Stomach (tissue), 19 donors: ENCODE measurements at places on chromosomes 11 and 22. TPM values are rescaled to one million over a fixed set of nuclear protein-coding genes. Genes with fewer than 3 reads are reported as not detected.

AP1B1 gene
- 33.8 TPM for total RNA-seq

YAP1 gene
- 97.1 TPM for total RNA-seq

FLRT1 gene
- total RNA-seq = 0.73 TPM

POTEH gene
- not detected for total RNA-seq

CSTF3 gene
- 1.8 TPM for total RNA-seq

WBP2NL gene
- not detected for total RNA-seq

RTN3 gene
- 43.1 TPM for total RNA-seq

OR2AG1 gene
- total RNA-seq = not detected

C11orf42 gene
- total RNA-seq = not detected

DNA sequence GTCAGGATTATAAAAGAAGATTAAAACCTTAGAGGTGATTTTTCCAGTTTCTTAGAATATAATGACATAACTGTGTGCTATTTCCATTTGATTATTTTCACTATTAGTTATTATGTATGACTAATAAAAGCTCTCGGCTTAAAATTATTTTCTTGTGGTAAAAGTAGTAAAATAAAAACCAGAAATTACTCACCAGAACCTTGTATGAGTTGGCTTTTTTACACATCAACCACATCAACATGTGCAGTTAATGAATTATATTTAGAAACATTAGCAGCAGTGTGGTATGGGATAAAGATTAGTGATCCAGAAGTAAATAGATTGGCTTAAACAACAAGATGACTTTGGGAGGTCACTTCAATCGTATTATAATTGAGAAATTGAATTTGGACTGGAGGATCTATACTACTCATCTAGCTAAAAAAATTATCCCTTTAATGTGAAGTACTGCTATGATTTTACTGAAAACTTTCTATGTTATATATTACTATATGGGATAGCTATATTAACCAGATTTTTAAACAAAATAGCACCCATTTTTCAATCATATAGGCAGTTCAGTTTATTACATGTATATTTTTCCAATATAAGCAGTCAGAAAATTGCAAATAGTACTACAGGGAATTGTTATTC lies 2.8 kb upstream of the BCO2 start:
- H3K27me3 ChIP-seq = no peaks in the 10 kb centered on the region
- H3K36me3 ChIP-seq = no peaks in the 10 kb centered on the region
- H3K4me3 ChIP-seq = no peak overlapping the region
- no peak for DNase-seq

GRCh38 chr11:76783896-76784813 lies 999 bp downstream of the TSKU start:
- peak overlapping the region; percentile 70 for H3K4me3 ChIP-seq
- DNase-seq = peak; percentile 92
- H3K27me3 ChIP-seq = peaks cover 15% of the 10 kb centered on the region
- peak overlapping the region; percentile 92 for H3K27ac ChIP-seq

GRCh38 chr11:85961930-85962363 lies 106.8 kb downstream of the CCDC83 start:
- peaks cover 93% of the 10 kb centered on the region for H3K36me3 ChIP-seq
- no peak overlapping the region for H3K27ac ChIP-seq
- DNase-seq = peak; percentile 21
- no peaks in the 10 kb centered on the region for H3K4me1 ChIP-seq

- no peaks in the 10 kb centered on the region for H3K4me1 ChIP-seq
- no peaks in the 10 kb centered on the region for H3K27me3 ChIP-seq
- DNase-seq = no peak
- peaks cover 89% of the 10 kb centered on the region for H3K36me3 ChIP-seq
- no peak overlapping the region for H3K27ac ChIP-seq
- H3K4me3 ChIP-seq = no peak overlapping the region
These were observed 11.6 kb upstream of the SERPIND1 start for GRCh38 chr22:20762233-20762796.

- DNase-seq = no peak
- no peak overlapping the region for H3K4me3 ChIP-seq
- no peak overlapping the region for H3K27ac ChIP-seq
- H3K36me3 ChIP-seq = no peaks in the 10 kb centered on the region
- no peaks in the 10 kb centered on the region for H3K27me3 ChIP-seq
These were observed 971.4 kb downstream of the BRD1 start for GRCh38 chr22:48856308-48856615.

GRCh38 chr22:44452531-44453420 lies 45.3 kb downstream of the RTL6 start:
- H3K27ac ChIP-seq = no peak overlapping the region
- H3K4me3 ChIP-seq = no peak overlapping the region
- peaks cover 11% of the 10 kb centered on the region for H3K4me1 ChIP-seq
- no peaks in the 10 kb centered on the region for H3K36me3 ChIP-seq

DNA sequence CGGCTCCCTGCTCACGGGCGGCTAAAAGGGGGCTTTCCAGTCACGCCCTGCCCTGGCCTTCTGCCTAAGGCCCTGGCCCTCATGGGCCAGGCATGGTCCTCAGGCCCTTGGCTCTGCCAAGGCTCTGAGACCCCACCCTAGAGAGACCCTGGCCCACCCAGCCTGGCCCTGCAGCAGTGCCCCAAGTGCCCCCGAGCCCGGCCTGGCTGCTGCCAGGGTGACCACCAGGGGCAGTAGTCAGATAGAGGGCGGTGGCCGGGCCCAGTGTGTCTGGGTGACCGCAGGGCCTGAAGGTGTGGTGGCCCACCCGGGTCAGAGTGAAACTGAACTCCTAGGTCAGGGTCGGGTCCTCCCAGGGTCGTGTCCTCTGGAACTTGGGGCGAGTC lies 29.4 kb upstream of the CCDC188 start:
- H3K36me3 ChIP-seq = no peaks in the 10 kb centered on the region
- H3K4me3 ChIP-seq = no peak overlapping the region
- no peaks in the 10 kb centered on the region for H3K4me1 ChIP-seq
- DNase-seq = no peak

DNA sequence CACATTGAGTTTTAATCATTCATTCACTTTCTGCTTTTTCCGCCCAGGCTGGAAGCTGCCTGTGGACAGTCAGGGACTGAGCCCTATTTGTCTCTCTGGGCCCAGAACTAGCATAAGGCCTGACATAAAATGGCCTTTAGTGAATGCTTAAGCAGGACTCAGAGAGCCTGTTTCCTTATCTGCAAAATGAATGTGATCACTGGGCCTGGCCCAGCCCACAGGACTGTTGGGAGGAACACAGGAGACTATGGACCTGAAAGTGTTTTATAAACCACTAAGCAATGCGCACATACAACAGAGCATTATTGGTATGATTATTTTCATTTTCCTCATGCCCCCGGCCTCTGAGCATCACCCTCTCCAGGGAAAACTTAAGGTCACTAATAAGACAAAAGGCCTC lies 3.9 kb upstream of the MYH9 start:
- no peak overlapping the region for H3K4me3 ChIP-seq
- no peak for DNase-seq
- peaks cover 51% of the 10 kb centered on the region for H3K4me1 ChIP-seq
- H3K27ac ChIP-seq = peak overlapping the region; percentile 42

- no peaks in the 10 kb centered on the region for H3K36me3 ChIP-seq
- H3K27me3 ChIP-seq = no peaks in the 10 kb centered on the region
- H3K27ac ChIP-seq = peak overlapping the region; percentile 45
- H3K4me3 ChIP-seq = no peak overlapping the region
- DNase-seq = no peak
- H3K4me1 ChIP-seq = peaks cover 32% of the 10 kb centered on the region
These were observed 82.8 kb upstream of the PLET1 start for GRCh38 chr11:112343368-112344039.

DNA sequence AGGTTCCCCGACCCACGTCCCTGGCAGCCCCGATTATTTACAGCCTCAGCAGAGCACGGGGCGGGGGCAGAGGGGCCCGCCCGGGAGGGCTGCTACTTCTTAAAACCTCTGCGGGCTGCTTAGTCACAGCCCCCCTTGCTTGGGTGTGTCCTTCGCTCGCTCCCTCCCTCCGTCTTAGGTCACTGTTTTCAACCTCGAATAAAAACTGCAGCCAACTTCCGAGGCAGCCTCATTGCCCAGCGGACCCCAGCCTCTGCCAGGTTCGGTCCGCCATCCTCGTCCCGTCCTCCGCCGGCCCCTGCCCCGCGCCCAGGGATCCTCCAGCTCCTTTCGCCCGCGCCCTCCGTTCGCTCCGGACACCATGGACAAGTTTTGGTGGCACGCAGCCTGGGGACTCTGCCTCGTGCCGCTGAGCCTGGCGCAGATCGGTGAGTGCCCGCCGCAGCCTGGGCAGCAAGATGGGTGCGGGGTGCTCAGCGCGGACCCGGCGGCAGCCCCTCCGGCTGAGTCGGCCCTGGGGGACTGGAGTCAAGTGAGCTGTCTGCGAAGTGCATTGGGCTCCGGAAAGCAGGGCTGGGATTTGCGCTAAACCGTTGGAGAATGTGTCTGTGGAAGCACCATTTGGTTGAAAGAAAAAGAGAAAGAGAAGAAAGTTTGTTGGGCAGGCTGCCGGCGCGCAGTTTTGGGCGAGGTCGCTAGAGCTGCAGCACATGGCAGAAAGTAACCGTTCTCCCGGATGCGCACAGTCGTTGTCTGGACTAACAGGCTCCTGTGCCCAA lies at the start of gene CD44:
TSS of gene CD44 (plus strand) at position 229 of the 779 bp plus-strand sequence. CDS start at position 362, 133 bp downstream.
- no peaks in the 10 kb centered on the region for H3K36me3 ChIP-seq
- peak within 1 kb of the TSS; percentile 79 for H3K4me3 ChIP-seq
- peak; percentile 66 for DNase-seq
- peaks cover 32% of the 10 kb centered on the region for H3K4me1 ChIP-seq
- peak within 1 kb of the TSS; percentile 94 for H3K27ac ChIP-seq

DNA sequence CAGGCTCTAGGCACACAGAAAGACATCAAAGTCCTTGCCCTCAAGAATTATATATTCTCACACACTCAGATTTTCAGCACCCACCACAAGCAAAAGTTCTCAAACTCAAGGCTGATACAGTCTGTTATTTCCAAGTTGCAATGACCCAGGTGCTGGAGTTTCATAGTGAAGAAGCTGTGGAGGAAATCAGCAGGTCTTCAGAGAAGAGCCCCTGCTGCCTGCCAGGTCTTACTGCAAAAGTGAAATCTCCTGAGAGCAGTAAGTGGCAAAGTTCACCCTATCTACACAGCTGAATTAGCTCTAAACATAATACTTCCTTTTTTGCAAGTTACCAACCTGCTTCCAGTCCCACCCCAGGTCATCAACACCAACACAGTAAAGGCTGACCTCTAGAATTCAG lies 64.6 kb downstream of the RPL27A start:
- no peak overlapping the region for H3K4me3 ChIP-seq
- H3K36me3 ChIP-seq = peaks cover 4% of the 10 kb centered on the region
- H3K27me3 ChIP-seq = no peaks in the 10 kb centered on the region
- no peak overlapping the region for H3K27ac ChIP-seq

DNA sequence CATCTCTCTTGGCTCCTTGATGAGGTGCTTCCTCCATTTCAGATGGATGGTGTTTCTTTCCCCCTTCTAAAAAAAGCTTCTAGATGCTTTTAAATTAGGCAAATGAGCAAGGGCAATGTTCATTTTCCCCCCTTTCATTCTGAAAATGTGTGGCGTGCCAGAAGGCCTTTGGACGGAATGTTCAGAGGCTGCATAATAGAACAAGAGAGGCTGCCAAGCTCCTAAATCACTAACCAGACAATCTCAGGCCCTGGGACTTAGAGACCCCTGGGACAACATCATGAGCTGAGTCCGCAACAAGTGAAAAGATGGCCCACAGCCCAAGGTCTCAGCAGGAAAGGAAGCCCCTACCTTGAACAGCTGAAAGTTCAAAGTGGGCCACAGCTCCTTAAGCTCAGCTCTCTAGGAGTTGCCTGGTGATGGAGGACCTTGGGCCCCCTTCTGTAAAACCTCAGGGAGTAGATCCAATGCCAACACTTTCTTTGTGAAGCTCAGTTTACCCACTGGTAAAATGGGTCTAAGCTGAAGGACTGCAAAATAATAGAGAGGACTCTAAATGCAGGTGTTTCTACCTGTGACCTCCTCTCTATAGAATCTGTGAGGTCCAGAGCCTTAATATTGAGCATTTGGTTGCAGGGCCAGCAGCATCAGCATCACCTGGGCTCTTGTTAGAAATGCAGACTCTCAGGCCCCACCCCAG lies 144.0 kb downstream of the FBXO7 start:
- DNase-seq = peak; percentile 61
- H3K4me3 ChIP-seq = no peak overlapping the region
- H3K27me3 ChIP-seq = no peaks in the 10 kb centered on the region
- peaks cover 54% of the 10 kb centered on the region for H3K4me1 ChIP-seq

GRCh38 chr22:31282748-31283468 lies 9.4 kb downstream of the PIK3IP1 start:
- no peak overlapping the region for H3K4me3 ChIP-seq
- H3K4me1 ChIP-seq = peaks cover 44% of the 10 kb centered on the region
- H3K27ac ChIP-seq = peak overlapping the region; percentile 34
- no peaks in the 10 kb centered on the region for H3K27me3 ChIP-seq

GRCh38 chr11:22926341-22926740 lies 66.1 kb upstream of the CCDC179 start:
- DNase-seq = no peak
- H3K36me3 ChIP-seq = no peaks in the 10 kb centered on the region
- H3K4me3 ChIP-seq = no peak overlapping the region
- no peaks in the 10 kb centered on the region for H3K27me3 ChIP-seq
- H3K4me1 ChIP-seq = no peaks in the 10 kb centered on the region

DNA sequence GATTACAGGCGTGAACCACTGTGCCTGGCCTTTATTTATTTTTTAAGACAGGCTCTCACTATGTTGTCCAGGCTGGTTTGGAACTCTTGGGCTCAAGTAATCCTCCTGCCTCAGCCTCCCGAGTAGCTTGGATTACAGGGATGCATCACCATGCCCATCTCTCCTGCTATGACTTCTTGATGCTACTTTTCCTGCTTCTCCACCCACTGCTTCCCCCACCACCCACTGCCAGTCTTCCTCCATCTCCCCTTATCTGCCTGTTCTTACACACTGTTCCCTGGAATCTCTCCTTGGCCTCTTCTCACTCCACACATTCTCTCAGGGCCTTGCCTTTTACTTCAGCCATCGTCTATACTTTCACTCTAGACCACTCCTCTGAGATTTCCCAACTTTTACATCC lies 17.3 kb upstream of the TPP1 start:
- H3K4me1 ChIP-seq = peaks cover 45% of the 10 kb centered on the region
- H3K27ac ChIP-seq = peak overlapping the region; percentile 67
- H3K27me3 ChIP-seq = no peaks in the 10 kb centered on the region
- H3K4me3 ChIP-seq = no peak overlapping the region

- DNase-seq = no peak
- no peaks in the 10 kb centered on the region for H3K4me1 ChIP-seq
- no peak overlapping the region for H3K27ac ChIP-seq
- H3K36me3 ChIP-seq = no peaks in the 10 kb centered on the region
These were observed 365.3 kb downstream of the CTTN start for GRCh38 chr11:70763606-70764005.

GRCh38 chr11:83864412-83865057 lies 578.4 kb upstream of the CCDC90B start:
- no peaks in the 10 kb centered on the region for H3K27me3 ChIP-seq
- H3K4me3 ChIP-seq = no peak overlapping the region
- H3K36me3 ChIP-seq = no peaks in the 10 kb centered on the region

DNA sequence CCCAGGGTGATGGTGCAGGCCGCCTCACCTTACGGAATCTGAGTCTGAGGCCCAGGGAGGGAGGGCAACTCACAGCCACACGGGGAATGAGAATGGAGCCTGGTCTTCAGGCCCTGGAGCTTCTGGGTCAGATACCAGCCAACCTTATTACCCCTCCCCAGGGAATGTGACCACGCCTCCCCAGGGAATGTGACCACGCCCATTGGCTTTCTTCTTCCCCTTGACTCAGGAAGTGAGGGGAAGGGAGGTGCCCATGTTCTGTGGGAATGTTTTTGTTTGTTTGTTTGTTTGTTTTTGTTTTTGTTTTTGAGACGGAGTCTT lies 57.5 kb upstream of the RBFOX2 start:
- H3K36me3 ChIP-seq = no peaks in the 10 kb centered on the region
- no peaks in the 10 kb centered on the region for H3K4me1 ChIP-seq
- peak; percentile 32 for DNase-seq
